ENCODE measurements at places on chromosomes 3 and 15.

DNA sequence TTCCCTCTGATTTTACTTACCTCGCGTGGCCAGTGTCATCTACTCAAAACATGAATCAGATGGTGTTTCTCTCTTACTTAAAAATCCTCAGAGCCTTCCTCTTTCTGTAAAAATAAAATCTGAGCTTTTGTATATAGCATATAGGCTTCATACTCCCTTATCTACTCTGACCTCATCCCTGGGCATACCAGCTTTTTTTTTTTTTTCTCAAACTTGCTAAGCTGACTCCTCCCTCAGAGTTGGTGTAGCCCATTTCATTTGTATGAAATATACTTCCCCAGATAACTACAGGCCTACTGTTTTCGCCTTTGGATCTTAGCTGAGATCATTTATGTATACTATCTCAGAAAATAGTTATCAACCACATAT, 648.9 kb upstream of the ALCAM start:
- no peak for DNase-seq

DNA sequence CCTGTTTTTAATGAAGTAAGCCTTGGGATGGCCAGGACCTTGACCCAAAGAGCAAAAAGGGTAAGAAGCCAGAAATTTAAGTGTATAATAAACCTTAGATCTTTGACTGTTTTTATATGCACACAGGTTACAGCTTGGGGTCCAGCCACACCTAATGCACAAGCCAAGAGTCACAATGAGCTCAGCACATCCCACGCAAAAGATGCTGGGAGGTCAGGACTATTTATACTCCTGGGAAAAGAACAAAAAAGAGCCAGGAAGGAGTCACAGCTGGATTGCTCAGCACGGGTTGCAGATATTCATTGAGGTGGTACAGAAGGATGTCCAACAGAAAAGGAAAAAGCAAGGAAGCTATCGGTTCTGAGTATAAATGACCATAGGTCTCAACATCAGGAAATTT, 536.3 kb downstream of the NTRK3 start:
- no peak for DNase-seq

DNA sequence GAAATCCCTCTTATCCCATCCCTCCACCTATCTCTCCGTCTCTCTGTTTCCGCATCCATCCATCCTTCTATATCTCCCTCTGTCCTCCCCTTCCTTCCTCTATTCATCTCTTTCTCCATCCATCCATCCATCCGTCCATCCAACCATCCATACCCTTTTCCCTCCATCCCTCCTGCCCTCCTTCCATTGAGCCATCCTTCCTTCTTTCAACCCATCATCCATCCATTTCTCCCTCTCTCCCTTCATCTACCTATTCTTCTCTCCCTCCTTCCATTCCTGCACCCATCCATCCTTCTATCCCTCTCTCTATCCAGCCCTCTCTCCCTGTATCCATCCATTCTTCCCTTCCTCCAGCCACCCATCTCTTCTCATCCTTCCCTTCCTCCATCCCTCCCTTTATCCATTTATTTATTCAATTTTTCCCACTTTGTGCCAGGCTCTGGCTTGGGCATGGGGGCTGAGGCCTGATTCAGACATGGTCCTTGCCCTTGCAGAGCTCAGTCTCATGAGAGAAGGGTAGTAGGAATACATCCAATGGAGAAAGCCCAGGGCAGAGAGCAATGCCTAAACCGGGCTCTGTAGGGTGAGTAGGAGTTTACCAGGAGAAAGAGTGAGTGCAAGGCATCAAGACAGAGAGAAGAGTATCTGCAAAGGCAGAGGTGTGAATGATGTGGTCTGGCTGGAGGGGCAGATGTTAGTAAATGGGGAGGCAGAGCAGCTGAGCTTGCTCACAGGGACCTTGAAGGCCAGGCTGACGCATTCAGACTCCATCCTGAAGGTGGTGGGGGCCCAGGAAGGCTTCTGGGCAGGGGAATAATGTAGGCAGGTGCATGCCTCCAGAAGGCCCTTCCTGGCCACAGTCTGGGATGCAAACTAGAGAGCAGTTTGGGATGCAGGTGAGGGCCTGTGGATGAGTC, 19.5 kb upstream of the FBLN2 start:
- DNase-seq = no peak

DNA sequence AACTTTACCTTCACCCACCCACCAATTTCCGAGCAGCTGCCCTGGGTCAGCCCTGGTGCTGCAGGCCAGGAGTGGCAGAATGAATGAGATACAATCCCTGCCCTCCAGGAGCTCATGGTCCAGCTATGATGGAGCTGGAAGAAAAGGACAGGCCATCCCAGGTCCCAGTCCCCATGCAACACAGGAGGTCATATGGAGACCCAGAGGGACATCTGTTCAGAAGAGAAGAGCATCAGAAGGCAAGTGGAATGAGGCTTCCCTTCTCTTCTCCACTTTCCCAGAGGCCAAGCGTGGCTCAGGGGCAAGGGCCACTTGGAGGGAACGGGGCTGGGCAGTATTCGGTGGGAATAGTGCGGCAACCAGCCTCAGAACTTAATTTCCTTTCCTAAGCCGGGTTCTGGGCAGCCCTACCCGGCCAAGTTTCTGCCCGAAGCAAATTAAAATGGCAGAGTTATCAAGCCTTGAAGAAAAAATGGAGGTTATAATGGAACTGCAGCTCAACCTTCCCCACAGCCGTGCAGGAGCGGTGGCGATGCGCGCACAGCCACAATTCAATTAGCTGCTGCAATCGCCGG, 35.9 kb downstream of the TLE3 start:
- DNase-seq = no peak

- DNase-seq = no peak
Measured at GRCh38 chr3:194739498-194740284, 54.0 kb downstream of the FAM43A start.

GRCh38 chr3:157652366-157652765, 149.2 kb upstream of the VEPH1 start:
- DNase-seq = no peak

DNA sequence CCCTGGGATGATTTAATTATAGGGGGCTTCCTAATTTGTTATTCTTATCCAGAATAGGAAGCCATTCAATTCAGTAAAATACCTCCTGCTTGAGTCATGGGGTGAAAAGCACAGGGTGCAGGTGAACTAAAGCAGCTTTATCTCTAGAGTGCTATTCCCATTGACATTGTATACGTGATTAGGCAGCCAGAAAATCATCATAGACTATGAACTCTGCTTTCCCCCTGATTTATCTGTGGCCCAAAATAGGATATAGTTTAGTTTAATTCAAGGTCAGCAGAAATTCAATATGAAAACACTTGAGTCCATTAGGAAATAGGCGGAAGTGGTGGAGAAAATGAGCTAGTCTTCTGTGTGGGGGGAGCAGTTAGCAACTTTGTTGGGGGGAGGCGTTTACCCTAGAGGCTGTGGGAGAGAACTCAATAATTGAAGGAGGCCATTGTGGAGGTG, 18.2 kb upstream of the PRKCI start:
- no peak for DNase-seq

- peak; percentile 8 for DNase-seq
Measured at GRCh38 chr3:106206146-106206545, 337.3 kb upstream of the CBLB start.

Measured in GM18507 (cell line).